ENCODE measurements at places on chromosomes 6 and 20.

- no peak for DNase-seq
Measured at GRCh38 chr6:33717934-33718455, 6.5 kb upstream of the UQCC2 start.

GRCh38 chr6:160739955-160740354, 37.9 kb downstream of the PLG start:
- no peak for DNase-seq

DNA sequence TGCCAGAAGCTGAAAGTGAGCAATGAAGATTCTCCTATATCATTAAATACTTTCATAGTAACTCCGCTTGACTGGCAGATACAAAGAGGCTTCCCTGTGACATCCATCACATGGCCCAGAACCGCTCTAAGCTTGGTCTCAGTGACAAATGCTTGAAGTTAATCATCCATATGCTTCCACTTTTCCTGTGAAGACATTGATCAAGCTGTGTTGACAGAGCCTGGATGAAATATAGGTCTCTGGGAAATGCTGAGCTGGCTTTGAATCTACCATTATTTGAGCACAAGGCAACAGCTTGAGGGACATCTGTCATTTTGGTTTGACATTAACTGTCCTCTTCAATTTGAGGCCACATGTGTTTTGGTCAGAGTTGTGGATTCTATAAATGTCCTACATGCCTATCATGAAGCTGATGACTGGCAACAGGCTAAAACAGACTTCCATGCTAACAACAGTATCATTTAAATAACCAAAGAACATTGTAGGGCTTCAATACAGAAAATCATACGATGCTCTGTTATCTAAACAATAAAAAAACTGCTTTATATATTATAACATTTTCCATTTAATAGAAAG, 402.2 kb upstream of the IRAK1BP1 start:
- DNase-seq: no peak

DNA sequence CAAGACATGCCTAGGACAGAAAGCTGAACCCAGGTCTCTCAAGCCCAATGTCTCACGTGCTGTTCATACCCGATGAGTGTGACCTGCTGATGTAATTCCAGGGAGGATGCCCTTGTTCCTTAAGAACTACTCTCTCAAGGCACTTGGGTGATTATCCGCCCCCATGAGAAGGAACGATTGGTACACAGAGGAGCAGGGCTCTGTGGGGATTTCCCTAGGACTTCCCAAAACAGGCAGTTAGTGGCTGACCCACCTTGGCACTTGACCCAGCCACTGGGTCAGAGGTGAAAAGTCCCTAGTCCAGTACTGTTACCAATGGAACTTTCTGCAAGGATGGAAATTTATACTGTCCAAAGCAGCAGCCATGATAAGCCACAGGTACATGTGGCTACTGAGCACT, 9.2 kb upstream of the BPIFB6 start:
- DNase-seq: no peak

DNA sequence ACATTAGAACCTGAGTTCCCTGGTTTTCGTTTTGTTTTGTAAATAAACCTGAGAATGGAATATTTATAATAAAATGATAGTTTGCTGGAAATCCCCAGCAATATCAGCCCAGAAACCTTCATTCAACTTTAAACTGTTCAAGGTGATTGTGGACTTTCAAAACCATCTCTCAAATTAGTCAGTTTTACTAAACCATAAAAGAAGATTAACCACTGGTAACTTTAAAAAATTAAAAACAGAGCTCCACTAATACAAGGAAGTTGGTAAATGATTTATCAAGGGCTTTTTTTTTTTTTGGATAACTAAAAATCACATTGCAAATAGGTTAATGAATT, 10.0 kb downstream of the MBOAT1 start:
- DNase-seq: no peak

GRCh38 chr6:18763086-18763485, 375.9 kb downstream of the RNF144B start:
- no peak for DNase-seq

GRCh38 chr20:38143646-38144554, 21.2 kb downstream of the TGM2 start:
- no peak for DNase-seq

- DNase-seq: no peak
Measured at GRCh38 chr6:25006565-25007001, 70.8 kb upstream of the RIPOR2 start.

DNA sequence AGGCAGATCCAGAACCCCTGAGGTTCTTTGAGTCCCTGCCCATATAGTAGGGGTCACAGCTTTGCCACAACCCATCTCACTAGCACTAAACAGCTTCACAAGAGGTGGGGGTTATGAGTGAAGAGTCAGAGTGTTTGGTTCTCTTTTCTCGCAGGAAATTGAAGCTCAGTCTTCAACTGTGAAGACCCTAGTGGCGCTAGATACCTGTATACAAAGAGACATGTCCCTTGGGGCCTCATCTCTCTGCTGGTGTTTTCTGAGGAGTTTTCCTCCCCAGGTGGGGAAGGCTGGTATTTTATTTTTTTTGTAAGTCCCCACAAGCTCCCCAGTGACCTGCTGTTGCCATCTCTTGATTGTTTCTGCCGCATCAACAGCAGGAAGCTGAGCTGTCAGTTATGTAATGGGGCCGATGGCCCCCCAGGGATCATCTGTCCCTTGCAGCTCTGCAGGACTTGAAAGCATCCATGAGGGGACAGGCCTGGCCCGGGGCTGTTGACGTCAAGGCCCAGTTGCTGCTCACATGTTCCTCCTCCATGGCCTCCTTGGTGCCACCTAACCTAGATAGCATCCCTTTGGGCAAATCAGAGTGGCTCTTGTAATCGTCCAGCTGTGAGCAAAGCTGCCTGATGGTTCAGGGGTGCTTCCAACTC, 23.1 kb downstream of the STK35 start:
- no peak for DNase-seq

DNA sequence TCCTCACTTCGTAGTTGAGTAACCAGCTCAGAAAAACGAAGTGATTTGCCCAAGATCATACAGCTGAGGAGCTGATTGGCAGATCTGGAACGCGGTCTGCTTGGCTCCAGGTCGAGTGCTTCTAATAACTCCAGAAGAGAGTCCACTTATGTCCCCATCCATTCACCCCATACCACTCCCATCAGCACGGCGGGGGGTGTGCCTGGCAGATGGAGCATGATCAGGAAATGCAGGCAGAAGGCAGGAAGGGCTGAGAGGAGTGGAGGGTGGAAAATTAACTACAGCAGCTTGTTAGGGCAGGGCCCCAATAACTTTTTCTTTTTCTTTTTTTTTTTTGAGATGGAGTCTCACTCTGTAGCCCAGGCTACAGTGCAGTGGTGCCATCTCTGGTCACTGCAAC, 15.0 kb downstream of the FITM2 start:
- no peak for DNase-seq

DNA sequence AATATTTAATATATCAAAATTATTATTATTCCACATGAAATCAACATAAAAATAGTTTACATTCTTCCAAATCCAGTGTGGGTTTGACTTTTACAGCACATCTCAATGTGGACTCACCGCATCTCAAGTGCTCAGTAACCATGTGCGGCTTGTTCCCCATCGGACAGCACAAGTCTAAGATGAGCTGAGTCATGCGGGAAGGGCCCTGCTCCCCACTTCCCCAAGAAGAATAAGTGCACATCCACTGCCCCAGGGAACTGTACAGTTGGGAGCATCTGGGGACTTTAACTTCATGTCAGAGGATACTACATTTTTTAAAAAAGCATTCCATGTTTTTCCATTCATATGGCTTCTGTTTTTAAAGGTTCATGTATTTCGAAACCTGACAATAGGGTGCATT, 325.6 kb downstream of the BTBD3 start:
- no peak for DNase-seq

GRCh38 chr6:138424004-138424904, 20.2 kb downstream of the HEBP2 start:
- DNase-seq: no peak

DNA sequence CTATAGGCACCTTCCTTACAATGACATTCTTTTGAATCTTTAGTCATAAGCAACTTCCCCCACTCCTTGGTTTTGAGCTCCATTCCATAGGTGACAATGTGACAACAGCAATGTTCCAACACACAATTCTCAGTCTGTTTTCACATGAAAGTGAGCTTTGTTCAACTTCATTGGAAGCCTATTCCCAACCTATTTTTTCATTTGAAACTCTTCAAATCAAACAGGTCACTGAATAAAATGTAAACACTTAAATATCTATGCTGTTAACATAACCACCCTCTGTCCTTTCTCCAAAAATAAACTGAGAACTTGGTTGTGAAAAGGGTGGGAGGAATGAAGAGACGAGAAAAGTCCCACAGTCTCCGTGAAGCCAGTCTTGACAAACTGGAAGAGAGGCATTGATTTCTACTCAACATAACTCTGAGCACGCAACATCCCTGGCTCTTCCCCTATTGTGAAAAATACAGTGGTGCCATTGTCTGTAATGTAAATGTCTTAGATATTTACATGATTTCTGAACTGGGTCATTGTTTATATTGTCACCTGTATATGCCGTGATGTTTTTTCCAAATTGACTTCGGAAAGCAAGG, 343.1 kb downstream of the TFAP2A start:
- no peak for DNase-seq

GRCh38 chr20:22379472-22379871, 204.9 kb downstream of the FOXA2 start:
- no peak for DNase-seq

DNA sequence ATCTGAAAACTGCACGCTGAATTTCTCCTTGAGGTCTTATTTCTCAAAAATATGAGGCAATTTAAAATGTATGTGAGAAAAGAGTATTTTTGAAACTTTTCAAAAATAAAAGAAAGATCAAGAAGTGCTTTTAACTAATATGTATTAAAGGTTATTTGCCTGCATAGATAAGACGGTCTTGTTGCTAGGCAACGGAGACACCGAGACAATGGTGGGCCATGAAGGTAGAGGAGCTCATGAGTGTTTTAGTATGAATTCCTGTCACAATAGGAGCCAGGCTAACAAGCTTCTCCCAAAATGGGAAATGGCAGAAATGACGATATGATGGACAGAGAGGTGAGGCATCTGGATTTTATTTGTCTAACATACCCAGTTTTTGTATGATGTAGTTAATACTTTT, 308.2 kb downstream of the SLC35F1 start:
- no peak for DNase-seq

DNA sequence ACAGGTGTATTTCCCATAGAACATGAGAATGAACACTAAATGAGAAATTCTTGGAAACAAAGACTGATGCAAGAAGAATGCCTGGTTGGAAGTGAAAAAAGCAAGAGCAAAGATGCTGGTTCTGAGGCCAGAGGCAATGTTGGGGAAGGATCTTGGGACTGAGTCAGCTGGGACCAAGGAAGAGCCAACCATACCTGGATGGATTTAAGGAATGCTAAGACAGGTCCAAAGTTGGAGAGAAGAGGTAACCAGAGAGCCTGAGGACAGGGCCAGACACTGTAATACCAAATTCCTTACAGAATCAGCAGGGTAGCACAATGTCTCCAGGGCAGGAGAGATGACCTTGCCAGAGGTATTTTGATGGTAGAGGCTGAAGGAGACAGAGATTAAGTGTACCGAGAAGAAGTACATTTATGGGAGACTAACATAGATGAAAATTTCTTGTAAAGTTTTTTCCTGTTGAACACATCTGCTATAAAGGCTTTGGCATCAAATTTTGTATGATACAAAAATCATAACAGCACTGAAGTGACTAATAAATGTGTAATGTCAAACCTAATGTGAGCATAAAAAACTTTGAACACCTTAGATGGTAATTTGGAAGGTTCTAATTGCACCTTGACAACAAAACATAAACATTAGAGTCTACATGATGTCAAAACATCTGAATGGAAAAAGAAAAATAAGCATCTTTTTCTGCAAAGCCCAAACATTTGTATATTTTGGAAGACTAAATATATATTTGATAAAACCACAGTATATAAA, 221.7 kb upstream of the MARCKS start:
- DNase-seq: no peak

- no peak for DNase-seq
Measured at GRCh38 chr6:3162565-3163247, 5.4 kb upstream of the TUBB2A start.

DNA sequence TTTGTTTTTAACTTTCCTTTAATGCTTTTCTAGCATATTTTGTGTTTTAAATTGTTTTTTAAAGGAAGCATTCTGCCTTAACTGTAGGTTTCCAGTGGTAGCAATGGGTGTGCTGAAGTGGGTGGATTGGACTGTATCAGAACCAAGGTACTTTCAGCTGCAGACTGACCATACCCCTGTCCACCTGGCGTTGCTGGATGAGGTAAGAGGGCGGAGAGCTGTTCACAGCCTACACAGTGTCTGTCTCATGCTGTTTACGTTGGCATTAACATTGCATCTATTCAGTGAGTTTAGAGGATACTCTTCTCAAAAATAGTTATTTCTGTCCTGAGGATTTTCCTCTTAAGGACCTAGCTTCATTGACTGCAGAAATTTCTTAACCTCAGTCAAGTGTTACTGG, 11.9 kb downstream of the NELFCD start:
- no peak for DNase-seq

DNA sequence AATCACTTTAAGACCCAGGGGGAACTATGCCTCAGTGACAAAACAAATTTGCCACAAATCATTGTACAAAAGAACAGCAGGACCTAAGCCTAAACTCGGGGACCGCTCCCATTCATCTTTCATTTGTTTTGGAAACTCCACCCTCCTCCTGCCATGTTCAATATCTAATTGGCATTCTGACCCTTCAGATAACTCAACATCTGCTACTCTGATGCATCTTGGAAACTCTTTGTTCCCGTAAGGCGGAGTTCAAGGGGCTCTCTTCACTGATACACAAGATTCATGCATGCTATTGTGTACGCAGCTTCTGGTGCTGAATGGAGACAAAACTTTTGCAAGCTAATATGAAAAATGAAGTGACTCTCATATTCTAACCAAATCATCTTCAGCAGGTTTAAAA, 187.6 kb downstream of the ZFP64 start:
- DNase-seq: no peak

GRCh38 chr6:1015825-1016224, 296.1 kb upstream of the FOXQ1 start:
- no peak for DNase-seq

GRCh38 chr20:2379511-2380229, 1.0 kb upstream of the TGM6 start:
- DNase-seq: no peak

- DNase-seq: no peak
Measured at GRCh38 chr6:44190715-44191114, 26.0 kb upstream of the MYMX start.

DNA sequence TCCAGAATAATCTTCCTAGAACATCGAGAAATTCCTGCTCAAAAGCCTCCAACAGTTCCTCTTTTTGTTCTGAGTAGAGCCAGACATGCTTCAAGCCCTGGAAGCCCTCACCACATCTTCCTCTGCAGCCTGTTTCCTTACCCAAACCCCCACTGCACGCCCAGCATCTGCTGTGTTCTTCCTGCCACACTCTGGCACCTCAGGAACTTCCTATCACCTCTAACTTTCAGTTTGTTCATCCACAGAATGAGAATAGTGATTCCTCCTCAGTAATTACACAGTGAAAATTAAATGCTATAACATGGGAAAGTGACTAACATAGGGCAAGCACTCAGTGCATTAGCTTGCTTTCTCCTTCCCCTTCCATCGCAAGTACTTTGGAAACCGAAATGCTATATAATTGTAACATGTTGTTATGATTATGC, 26.3 kb downstream of the C6orf89 start:
- DNase-seq: no peak

GRCh38 chr20:39910536-39910935, 778.5 kb downstream of the MAFB start:
- no peak for DNase-seq

All from stimulated activated CD8-positive, alpha-beta memory T cell treated with anti-CD3 and anti-CD28 coated beads, Interleukin-4, amount 100 ng/mL, for 1 hour (primary cell).